IMR-90 (cell line): ENCODE measurements at places on chromosomes 2 and 18. TPM values are rescaled to one million over a fixed set of nuclear protein-coding genes. Genes with fewer than 3 reads are reported as not detected.

IMP4 gene
- total RNA-seq = 127 and 154 TPM in 2 replicates

ST6GAL2 gene
- not detected in 2 replicates for total RNA-seq

SLC23A3 gene
- total RNA-seq = under 0.01 and 0.18 TPM in 2 replicates

LINC00305 gene
- not detected in 2 replicates for total RNA-seq

CMPK2 gene
- total RNA-seq = 0.18 and 0.28 TPM in 2 replicates

EFHD1 gene
- not detected in 2 replicates for total RNA-seq

ZNF521 gene
- total RNA-seq = 44.7 and 59.3 TPM in 2 replicates

ATF2 gene
- total RNA-seq = 51.1 and 60.0 TPM in 2 replicates

APOB gene
- under 0.01 TPM in 2 replicates for total RNA-seq

COL4A4 gene
- total RNA-seq = 0.28 TPM in 1 of 2 replicates, not detected in the other
